ENCODE measurements at places on chromosomes 7 and 10.

GRCh38 chr10:103149991-103150622 lies 43.0 kb downstream of the NT5C2 start:
- no peak for DNase-seq

GRCh38 chr10:97713826-97714400 lies 383 bp downstream of the MARVELD1 start:
- DNase-seq: peak; percentile 43

DNA sequence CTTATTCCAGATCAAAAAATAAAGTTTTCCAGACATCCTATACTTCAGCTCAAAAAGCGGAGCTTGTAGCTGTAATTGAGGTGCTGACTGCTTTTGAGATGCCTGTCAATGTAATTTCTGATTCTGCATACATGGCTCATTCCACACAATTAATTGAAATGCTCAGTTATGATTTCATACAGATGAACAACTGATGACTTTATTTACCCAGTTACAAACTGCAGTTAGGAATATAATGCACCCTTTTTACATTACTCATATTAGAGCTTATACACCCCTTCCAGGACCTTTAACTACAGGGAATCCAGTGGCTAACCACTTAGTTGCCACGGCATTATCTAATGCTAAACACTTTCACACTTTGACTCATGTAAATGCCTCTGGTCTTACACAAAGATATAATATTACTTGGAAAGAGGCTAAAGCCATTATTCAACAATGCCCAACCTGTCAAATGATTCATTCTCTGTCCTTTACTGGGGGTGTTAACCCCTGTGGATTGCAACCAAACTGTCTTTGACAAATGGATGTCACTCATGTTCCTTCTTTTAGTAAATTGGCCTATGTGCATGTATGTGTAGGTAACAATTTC lies 147.3 kb downstream of the ZNF33B start:
- no peak for DNase-seq

DNA sequence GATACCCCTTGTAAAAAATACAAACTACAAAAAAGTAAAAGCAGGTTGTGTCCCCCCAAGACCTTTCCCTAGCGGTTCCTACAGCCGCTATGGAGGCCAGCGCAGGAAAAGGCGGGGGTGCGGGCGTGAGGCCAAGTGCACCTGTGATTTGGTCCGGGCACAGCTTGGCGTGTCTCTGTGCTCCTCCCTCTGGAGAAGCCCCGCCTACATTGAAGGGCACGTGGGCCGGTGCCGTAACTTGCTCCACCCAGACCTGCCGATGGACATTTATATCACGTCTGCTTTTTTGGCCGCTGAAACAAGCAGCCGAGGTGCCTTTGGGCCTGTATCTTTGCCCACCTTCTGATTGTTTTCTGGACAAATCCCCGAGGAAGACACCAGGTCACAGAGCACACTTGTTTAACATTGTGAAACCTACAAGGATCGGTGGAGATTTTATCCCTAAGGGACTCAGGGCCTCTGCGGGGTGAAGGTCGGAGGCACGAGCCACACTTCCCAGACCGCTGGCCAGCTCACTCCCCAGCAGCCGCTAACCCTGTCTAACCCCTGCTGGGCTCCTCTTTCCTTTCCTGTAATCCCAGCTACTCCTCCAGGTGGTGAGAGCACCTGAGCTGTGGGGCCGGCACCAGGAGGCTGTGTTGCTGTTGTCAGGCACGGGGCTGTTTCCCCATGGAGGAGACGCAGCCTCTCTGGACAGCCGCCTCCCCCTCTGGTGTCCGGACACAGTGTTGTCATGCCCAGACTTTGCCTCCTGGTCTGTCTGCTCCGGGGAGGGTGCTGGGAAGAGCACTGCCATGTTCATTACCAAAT lies 18.8 kb upstream of the INPP5A start:
- DNase-seq: peak; percentile 73

DNA sequence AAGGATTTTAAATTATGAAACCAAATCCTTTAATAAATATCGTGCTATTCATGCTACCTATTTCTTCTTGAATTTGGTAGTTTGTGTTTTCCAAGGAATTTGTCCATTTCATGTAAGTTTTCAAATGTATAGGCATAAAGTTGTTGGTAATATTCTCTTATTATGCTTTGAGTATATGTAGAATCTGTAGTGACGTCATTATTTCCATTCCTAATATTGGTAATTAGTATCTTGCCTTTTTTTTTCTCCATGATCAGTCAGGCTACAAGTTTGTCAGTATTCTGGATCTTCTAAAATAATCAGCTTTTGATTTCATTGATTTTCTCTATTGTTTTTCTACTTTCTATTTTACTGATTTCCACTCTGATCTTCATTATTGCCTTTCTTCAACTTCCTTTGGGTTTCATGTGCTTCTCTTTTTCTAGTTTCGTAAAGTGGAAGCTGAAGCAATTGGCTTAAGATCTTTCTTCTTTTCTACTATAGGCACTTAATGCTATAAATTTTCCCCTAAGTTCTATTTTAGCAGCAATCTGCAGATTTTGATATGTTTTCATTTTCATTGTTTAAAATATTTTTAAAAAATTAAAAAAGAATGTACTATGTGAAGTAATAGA lies 156.5 kb upstream of the HDAC9 start:
- DNase-seq: no peak

- no peak for DNase-seq
These were observed 42.3 kb downstream of the FEZF1 start for GRCh38 chr7:122262246-122262645.

DNA sequence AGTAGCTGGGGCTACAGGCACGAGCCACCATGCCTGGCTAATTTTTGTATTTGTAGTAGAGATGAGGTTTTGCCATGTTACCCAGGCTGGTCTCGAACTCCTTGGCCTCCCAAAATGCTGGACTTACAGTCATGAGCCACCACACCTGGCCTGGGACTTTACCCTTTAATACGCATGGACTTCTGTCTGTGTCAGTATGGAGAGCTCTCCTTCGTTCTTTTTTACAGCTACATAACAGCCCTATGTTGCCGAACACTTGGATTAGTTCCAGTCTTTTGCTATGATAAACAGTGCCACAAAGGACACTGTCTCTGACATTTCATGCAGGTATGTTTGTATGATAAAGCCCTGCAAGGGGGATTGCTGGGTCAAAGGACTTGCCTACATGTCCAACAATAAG lies 10.9 kb upstream of the OAT start:
- DNase-seq: peak; percentile 2

DNA sequence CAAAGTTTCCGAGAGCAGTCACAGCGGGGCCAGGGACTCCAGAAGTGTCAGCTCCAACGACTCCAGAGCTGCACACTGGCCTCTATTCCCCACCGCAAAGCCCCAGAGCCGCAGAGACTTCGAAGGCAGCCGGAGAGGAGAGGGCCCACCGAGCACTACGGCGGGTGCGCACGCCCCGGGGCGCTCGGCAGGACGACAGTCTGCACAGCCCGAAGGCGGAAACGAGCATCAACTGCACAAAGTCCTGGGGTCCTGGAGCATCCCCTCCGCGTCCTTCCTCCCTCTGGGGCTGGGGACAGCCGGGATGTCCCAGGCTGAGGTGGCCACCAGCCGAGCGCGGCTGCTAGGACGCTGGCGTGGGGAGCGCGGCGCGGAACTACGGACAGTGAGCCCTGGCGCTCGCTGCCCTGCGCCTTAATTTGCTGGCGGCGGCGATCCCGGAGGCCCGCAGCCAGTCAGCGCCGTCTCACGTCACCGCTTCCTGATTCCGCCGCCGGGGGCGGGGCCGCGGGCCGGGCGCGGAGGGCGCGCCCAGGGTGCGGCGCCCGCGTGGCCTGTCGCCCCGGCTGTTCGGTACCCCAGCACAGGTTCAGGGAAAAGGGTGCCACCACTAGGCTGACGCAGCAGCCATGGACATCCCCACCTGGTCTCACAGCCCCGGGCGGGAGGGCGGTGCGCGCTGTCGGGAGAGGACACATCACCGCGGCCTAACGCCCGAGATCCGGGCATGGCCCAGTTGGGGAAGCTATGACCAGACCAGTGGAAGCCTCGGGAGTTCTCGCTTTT lies at the start of gene TBX20:
TBX20 (minus strand) TSS at position 391 of the 786 bp plus-strand sequence. CDS start 480 bp downstream, outside the sequence.
- no peak for DNase-seq

DNA sequence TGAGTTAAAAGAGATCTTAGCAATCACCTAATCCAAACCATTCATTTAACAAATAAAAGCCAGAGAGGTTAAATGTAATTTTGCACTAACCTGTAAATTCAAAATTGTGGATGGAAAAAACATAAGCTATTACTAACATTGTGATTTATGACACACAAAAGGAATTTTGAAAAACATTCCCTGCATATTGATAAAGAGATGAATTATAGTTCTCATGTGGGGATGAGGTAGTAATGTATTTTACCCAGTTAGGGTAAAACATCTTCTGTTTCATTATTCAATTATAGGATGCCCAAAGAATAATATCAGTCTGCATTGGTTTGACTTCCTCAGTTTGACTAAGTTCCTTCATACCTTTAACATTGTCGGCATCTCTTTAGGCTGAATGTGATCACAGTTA lies 561.3 kb downstream of the PHTF2 start:
- no peak for DNase-seq

GRCh38 chr7:144527051-144527471 lies 123.6 kb upstream of the NOBOX start:
- no peak for DNase-seq

DNA sequence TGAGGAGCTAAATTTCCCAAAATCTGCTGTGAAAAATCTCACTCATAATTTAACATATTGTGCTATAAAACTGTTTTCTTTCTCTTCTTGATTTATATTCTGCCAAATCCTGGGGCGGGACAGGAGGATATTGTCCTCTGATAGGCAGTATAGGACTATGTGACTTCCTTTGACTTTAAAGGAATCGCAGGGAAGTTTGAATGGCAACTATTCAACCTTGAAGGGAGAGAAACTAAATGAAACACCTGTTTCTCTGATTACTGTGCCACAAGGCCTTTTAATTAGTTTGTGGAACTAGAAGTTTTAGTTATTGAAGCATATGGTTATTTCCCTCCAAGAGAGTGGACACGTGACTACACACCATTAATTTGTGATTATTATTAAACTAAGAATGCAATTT lies 607.4 kb downstream of the GATA3 start:
- DNase-seq: no peak

GRCh38 chr10:109933984-109934565 lies 10.8 kb upstream of the XPNPEP1 start:
- DNase-seq: peak; percentile 17

DNA sequence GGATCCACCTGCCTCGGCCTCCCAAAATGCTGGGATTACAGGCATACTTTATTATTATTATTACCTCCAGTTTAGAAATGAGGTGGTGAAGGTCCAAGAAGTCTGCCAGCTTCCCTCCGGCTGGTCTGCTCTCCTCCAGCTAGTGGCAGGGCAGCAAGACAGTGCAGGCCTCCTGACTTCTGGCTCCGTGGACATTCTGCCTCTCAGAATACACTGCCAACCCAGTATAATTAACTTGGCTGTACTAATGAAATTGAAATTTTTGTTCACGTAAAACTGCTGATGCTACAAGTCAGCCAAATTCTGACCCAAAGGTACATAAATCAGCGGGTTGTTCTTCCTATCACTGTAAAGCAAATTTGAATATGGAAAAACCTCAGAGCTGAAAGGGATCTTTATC lies 7.6 kb upstream of the PDE1C start:
- no peak for DNase-seq

GRCh38 chr10:95389176-95389575 lies 98.4 kb upstream of the PDLIM1 start:
- DNase-seq: no peak

DNA sequence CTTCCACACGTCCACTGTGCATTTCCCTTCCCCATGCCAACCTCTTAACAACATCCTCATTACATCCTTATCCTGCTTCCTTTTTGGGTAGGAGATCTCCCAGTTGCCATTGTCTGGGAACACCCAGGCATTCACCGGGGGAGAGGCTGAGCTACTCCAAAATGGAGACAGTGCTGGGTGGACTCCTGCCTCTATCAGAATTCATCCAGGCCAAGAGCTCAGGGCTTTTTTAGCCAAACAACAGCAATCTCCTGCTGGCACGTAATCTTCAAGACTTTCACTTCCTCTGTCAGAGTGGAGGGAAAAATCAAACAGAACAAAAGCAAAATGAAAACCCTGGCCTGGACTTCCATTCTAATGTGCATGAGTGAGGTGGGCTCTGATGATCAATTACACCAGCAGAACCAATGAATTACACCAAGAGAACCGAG lies 245.0 kb downstream of the PRPF18 start:
- no peak for DNase-seq

DNA sequence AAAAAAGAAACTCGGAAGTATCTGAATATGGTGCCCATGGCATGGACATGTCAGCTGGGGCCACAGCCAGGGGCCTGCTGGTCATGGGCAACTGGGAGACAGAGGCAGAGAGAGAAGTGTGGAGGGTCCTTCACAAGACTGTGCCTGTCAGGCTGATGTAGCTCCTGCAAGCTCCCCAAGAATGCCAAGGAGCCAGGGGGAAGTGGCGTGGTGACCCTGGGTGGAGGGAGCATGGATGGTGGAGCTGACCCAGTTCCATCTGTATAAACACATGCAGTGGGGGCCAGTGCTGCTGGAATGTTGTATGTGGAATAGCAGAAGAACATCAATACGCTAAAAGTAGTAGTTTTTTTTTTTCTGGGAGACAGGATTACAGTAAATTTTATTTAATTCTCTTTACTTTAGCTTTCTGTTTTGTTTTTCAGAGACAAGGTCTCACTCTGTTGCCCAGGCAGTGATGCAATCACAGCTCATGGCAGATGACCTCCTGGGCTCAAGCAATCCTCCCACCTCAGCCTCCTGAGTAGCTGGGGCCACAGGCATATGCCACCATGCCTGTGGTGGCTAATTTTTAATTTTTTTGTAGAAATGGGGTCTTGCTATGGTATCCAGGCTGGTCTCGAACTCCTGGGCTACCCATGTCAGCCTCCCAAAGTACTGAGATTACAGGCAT lies 10.5 kb upstream of the ZMIZ2 start:
- no peak for DNase-seq

DNA sequence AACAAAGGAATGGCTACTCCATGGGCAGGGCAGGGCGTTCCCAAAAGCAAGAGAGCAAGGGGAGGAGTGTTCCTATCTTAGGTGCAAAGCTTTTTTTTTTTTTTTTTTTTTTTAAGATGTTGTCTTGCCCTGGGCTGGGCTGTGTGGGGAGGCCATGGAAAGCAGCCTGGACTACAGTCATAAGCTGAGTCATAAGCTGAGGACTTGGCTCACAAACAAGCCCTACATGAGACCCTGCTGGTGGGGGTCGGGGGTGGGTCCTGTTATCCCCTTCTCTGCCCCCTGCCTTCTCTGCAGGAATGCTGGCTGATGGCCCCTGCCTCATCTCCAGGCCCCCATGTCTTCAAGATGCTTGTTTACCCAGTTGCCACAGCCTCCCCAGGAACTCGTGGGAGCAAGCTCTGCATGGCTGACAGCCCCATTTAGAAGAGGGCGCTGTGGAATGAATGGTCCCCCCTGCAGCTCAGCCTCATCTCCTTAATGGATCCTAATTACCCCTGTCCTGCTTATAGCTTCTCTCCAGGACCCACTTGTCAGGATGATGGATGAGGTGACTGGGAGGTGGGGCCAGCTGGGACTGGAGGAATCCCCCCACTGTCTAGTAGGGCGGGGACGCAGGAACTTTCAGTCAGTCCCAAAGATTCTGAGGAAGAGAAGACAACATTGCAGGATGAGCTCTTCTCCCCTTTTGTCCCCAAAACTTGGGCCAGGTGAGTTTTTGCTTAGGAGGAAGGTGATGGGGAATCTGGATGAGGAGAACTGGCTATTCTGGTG lies 340.8 kb upstream of the PODXL start:
- peak; percentile 40 for DNase-seq

All from NCI-H345 (cell line).